ENCODE measurements at places on chromosomes 11 and 22. TPM values are rescaled to one million over a fixed set of nuclear protein-coding genes. Genes with fewer than 3 reads are reported as not detected.

SLC25A18 gene
- not detected for total RNA-seq

CNGA4 gene
- total RNA-seq, result 0.19 TPM

RAB39A gene
- total RNA-seq, result not detected

P2RY2 gene
- 0.28 TPM for total RNA-seq

UCP3 gene
- total RNA-seq, result 0.38 TPM

POU2AF1 gene
- not detected for total RNA-seq
